Foreskin keratinocyte (primary cell): ENCODE measurements at places on chromosomes 6 and 20. TPM values are rescaled to one million over a fixed set of nuclear protein-coding genes. Genes with fewer than 3 reads are reported as not detected.

Gene E2F3
- 11.7 and 13.1 TPM in 2 replicates for total RNA-seq

Gene KIAA0408
- 0.03 TPM in 1 of 2 replicates, not detected in the other for total RNA-seq

Gene PAQR8
- 4.5 and 5.6 TPM in 2 replicates for total RNA-seq

Gene SLC17A1
- total RNA-seq, result not detected in 2 replicates

Gene PDYN
- not detected in 2 replicates for total RNA-seq

DNA sequence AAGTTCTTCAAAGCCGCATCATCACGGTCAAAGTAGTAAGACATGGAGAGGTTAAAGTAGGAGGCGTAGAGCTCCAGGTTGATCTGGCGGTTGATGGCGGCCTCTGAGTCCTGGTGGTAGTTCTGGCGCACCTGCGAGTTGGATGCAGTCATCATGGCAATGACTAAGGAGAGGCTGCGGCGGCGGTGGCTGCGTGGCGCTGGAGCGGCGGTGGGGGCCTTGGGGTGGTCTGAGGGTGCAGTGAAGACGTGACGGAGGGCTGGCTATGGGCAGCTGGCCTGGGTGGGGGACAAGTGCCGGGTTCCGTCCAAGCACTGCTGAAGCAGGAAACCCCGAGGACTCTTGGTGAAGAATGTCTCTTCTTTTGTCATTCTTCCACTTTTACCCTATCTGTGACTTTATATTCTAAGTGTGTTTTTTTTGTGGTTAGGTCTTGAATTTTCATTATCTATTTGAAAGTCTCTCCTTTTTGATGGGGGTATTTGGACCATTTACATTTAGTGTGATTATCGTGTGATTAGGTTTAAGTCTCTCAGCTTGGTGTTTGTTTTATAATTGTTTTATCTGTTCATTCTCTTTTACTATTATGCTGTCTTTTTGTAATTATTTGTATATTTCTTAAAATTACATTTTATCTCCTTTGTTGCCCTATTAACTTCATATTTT, 94.6 kb downstream of the TFAP2B start:
- DNase-seq, result no peak

- no peak for DNase-seq
Observed at GRCh38 chr6:84166395-84166794, 61.0 kb downstream of the CEP162 start.

GRCh38 chr20:63306673-63307537, 13.9 kb downstream of the COL20A1 start:
- no peak for DNase-seq

DNA sequence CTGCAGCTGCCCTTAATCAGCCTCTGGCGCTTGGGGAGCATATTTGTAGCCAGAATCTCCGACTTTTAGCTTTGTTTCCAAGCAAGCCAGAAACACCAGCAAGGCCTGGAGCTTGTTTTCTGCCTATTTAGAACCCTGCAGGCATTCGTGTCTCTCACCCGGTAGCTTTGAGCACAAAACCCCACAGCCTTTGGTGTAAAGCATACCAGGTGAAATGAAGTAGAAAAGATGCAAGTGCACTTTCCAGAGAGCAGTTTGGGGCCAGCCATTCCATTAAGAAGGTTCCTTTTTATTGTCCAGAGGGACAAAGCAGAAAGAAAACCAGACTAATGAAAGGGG, 736 bp downstream of the FAM217B start:
- no peak for DNase-seq

DNA sequence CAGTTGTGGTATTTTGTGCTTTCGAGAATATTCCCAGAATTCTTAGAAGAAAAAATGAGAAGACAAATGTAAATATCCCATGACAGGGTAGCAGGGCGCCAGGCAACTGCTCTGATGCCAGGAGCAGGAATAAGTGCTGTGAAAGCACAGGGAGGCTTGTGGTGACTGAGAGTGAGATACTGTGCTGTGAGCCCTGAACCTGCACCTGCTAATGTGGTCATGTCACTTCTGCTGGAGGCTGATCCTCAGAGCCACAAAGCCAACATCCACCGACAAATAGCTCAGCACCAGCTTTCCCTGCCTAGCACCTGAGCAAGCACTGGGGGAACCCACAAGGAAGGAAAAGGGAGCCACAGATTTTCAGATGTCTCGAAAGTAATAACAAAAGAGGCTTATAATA, 368.6 kb upstream of the CDH4 start:
- DNase-seq, result no peak

DNA sequence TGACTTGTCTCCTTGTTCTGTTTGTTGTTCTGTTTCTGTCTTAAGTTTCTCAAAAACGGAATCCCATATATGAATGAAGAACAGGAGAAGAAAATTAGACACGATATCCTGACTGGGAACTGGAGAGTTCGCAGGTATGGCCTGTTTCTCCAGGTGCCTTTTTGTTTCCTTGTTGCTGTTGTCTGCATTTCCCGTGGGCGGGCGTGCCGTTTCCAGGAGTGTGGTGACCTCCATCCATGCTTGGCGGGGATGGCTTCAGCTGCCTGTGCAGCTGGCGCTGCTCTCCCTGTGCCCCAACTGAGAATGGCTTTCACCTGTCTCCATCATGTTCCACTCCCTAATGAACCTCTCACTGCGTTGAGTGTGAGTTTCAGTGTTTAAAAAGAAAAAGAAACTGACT, 4.4 kb downstream of the PNLDC1 start:
- no peak for DNase-seq

GRCh38 chr20:57025666-57026224, 240.7 kb downstream of the BMP7 start:
- DNase-seq, result no peak

- no peak for DNase-seq
Observed at GRCh38 chr6:31079656-31080261, 32.6 kb downstream of the C6orf15 start.

DNA sequence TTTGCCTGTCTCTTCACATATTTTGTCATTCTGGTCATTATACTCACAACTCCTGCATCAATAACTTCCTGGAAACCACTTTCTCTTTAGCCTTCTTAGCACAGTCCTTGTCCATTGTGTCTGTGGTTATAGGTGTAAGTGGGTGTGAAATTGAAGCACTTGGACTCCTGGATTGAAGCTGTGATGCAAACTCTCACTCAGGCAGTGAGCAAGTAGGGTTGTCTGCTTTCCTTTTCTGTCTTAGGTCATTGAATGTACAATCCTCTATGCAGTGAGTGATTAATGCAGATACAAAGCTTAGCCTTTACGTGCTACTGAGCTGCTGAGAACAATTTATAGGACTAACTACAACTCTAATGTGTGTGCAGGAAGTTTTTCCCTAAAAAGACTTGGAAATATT, 54.8 kb downstream of the ADGRB3 start:
- DNase-seq, result no peak

DNA sequence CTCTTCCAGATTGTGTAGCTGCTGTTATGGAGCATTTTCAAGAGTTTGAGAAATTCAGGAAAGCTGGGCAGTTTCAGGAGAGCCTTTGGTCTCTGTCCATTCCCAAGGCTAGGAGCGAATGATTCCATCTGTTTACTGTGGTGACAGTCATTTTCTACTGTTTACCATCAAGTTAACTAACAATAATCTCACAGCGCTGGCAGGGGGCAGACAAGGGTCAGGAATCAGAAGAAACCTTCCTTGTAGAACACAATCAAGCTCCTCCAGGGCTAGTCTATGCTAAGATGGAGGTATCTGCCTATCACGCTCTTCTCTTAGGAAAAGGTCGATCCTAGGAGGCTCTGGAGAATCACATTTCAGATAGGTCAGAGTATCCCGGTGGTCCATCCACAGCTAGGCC, 293.9 kb downstream of the KIF16B start:
- DNase-seq, result no peak
